AML-193 (cell line): ENCODE measurements at places on chromosomes 16 and 17.

DNA sequence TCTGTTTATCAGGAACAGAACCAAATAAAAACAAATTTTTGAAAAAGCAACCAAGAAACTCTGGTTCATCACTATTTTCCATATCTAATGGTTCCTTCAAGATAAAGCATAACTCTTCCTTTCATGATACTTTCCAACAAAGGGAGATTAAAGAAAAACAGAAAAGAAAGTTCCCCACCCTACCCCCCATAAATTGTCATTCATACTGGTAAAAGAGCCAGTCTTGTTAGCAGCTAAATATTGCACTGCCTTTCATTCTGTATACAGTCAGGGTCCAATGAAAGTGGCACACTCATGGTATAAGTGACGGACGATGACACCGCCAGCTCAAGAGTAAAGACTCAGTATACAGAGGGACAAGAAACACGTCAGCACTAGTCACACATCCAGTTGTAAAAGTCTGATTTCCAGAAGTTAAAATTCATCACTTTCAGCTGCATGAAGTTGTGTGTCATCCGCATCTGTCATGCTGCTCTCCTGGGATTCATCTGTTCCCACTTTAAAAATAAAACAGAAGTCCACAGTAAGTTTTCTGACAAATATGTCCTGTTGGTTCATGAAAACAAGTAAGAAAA lies 68.5 kb downstream of the CDC27 start:
- DNase-seq = no peak

DNA sequence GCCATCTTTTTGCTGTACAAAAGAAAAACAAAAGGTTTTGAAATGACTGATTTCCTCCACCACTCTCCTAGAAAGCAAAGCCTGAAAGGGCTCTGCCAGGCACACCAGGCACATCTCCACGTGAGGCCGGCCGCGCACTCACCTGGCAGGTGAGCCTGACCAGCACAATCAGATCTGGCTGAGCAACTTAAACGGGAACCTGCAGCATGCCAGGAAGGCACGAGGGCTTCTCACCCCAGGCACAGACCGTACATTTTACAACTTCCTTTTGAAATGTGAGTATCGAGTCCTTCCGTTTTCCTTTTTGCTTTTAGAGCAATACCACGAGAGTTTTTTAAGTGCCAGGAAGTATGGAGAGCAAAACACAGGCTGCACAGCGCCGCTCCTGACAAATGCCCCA lies 22.5 kb downstream of the SLC38A10 start:
- no peak for DNase-seq

DNA sequence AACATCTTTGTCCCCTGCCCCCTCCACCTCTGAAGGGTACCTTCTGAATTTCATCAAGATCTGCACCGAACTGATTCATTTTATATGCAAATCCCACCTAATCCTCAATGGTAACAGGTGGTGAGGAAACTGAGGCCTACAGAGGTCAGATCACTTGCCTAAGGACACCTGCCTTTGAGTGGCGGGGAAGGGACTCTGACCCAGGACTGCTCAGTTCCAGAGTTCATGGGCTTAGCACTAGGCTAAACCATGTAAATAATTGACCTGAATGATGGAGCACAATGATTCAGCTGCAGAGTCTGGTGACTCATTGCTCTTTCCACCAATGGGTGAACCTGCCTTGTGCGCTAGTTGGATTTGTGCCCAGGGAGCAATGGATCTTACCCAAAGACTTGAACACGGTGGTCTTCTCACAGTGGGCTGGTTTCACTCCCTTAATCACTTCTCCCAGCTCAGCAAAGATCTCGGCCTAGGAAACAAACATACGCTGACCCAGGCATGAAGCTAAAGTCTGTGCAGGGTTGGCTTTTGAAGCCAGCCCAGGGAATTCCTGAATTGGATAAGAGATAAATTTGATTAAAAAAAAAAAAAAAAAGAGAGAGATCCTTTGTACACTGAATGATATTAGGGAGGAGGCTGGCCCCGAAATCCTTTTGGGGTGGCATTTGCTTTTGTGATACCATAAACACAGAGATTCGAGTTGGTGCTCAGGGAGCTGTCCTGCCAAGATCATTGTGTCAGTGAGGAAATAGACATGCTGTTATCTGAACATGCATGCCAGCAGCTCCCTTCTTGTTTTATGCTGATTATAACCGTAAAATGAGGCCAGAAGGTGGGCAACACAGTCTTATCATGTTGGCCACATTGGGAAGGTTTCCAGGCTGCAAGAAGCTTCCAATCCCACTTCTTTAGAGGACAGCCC lies 17.0 kb downstream of the CRYM start:
- DNase-seq = no peak

DNA sequence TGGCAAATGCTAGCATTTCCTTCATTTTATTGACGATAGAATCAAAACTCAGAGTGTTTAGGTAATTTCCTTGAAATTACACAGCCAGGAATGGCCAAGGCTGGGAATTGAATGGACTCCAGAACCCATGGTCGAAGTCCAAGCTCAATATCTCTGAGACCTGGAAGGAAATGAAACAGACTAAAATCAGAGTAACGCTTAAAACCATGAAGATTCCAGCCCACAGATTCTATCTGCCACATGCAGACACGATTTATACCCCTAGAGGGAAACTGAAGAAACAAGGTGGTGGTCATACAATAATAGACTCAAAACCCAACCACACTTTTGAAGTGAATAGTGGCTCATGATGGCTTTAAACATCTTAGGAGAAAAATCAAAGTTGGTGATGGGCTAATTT lies 95.6 kb downstream of the PRKCA start:
- DNase-seq = no peak

- no peak for DNase-seq
These were observed 80.4 kb upstream of the AKTIP start for GRCh38 chr16:53583401-53583800.

DNA sequence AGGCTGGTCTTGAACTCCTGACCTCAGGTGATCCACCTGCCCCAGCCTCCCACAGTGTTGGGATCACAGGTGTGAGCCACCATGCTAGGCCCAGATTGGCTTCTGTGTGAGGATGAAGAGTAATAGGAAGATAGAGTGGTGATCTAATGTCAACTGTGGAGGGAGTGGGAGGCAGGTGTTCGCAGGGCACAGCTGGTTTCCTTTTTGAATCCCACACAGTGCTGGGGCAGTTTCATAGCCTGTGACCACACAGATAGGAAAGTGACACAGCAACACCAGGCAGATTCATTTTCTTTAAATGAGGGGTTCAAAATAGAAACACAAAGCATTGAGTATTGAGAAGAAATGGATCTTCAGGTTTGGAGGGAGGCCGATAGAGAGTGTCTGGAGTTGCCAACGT lies 540.3 kb downstream of the WWOX start:
- no peak for DNase-seq

DNA sequence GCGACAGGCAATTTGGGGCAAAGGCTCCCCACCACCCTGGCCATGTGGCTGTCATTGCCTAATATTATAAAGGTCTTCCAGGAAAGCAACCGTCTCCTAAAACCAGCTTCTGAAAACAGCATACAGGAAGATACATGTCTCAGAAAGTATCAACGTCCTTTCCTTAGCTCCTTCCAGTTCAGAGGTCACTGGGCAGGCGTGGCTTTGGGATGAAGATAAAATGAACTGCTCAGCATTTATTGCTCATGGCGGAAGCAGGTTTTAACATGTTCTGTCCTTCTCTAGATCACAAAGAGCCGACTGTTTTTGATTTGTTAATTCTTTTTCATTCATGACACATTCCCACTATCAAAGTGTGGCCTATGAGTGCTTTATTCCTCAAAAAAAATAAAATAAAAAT lies 8.0 kb downstream of the CFAP20 start:
- DNase-seq = no peak

GRCh38 chr17:65656390-65657250 lies 95.2 kb upstream of the AXIN2 start:
- no peak for DNase-seq

DNA sequence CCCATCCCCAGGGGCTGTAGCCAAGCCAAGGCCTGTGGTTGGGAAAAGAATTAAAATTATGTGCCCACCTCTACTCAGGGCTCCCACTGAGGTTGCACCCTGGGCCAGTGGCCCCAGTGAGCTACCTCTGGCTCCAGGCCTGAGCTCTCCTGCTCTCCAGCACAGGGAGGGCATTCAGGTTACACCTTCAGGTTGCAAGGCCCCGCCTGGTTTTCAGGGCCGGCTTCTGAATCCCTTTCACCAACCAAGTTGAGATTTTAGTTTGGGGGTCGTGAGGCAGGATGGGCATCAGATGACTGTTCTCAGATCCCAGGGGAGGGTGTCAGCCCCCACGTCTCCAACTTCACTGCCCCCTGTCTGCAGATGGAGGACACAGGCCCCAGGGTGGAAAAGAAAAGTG lies 8.0 kb upstream of the KATNB1 start:
- DNase-seq = no peak

DNA sequence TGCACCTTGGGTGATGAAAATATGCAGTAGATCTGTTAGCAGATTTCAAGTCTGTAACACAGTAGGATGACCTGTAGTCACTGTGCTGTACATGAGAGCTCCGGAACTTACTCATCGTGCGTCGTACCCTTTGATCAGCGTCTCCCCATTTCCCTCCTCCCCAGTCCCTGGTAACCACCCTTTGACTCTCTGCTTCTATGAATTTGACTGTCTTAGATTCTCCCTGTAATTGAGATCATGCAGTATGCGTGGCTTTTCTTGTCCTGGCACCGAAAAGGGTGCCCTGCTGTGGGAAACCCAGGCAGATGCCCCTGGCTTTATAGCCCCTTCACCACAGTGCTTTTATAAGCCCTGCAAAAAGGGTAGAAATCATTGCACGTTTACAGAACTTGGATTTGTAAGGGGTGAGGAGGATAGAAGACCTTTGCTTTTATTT lies 20.5 kb downstream of the CLEC16A start:
- no peak for DNase-seq

DNA sequence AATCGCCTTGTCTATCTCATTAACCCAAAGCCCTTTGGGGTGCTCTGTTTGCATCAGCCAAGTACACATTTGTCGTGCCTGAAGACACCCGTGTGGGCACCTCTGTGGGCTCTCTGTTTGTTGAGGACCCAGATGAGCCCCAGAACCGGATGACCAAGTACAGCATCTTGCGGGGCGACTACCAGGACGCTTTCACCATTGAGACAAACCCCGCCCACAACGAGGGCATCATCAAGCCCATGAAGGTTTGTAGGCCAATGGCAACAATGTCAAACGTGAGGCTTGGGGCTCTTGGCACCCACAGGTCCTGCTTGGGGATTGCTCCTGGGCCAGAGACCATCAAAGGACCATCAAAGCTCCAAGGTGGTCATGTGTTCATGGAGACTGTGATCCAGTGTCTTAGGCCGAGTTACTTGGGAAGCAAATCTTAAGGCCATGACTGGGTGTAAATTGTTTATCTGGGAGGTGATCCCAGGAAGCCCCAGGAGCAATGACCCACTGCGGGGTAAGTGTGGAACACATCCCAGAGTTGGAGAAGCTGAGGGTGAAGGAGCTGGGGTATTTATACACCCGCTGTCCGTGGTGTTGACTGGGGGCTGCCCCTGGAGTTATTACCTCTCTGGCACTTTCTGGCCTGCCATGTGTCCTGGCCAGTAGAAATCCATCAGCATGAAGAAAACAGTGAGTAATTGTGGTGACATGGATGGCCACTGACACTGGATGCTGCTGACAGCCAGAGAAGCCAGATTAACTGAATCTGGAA lies 24.0 kb downstream of the CDH5 start:
- DNase-seq = no peak

GRCh38 chr16:30187971-30188561 lies 4.7 kb downstream of the CORO1A start:
- no peak for DNase-seq

DNA sequence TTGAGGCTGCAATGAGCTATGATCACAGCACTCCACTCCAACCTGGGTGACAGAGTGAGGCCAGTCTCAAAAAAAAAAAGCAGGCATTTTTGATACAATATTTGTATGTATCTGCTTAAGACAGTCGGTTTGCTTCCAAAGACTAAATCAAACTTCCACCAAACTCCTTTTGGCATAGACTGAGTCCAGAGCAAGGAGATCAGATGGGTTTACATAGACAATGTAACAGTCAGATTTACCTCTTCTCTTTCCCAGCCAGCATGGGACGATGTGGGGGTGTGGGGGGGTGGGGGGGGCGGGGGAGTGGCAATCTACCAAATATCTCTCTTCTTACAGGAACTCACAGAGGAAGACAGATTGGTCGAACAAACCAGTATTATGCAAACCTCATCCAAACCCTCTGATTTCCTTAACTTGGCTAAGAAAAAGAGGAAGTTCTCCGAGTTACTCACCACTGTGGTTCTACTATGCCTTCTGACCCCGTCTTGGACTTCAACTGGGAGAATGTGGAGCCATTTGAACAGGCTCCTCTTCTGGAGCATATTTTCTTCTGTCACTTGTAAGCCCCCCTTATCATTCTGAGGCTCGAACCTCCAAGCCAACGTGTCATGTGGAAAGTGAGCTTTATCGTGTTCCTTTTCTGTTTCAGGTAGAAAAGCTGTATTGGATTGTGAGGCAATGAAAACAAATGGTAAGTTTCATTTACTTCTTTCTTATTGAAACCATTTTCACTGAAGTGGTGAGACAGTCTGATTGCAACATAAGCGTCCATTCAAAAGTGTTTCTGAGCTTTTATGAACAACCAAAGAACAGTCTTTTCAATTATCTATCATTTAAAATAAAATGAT lies at the start of gene MILR1:
MILR1 (plus strand) TSS at position 451 of the 848 bp plus-strand sequence; CDS start at position 505, 54 bp downstream.
- DNase-seq = peak; percentile 100

DNA sequence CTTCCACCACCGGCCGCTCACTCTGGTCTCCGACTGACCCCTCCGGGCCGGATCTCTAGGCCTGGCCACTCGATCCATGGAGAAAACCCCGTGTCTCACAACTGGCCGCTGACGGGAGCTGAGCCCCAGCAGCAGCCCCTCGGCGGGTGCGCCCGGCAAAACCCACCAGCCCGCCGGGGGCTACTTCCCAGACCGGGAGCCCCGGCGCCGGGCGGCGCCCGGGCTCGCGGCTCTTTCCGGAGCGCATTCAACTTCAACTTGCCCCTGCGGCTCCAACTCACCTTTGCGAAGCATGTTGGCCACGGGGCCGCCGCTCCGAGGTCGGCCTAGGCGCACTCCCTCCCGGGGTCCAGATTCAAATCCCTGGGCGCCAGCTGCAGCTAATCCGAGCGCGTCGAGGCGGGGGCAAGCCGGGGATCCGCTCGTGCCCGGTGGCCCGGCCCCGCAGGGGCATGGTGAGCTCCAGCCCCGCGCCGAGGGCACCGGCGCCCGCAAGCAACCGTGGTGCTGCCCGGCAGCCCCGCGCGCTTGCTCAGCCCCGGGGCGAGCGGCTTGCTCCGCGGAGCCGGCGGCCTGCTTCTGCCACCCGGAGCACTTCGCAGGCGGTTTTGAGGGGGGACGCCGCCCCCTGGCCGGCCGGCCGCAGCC lies 438 bp downstream of the RTN4RL1 start:
- DNase-seq = no peak

GRCh38 chr17:37607637-37608331 lies 1.4 kb downstream of the SYNRG start:
- no peak for DNase-seq

GRCh38 chr17:81057079-81057730 lies 22.3 kb downstream of the BAIAP2 start:
- no peak for DNase-seq
